ENCODE measurements at places on chromosomes 7 and 10. TPM values are rescaled to one million over a fixed set of nuclear protein-coding genes. Genes with fewer than 3 reads are reported as not detected.

GPC2 gene
- 3.4 TPM for total RNA-seq

CALY gene
- 1.1 TPM for total RNA-seq

- DNase-seq = no peak
Observed at GRCh38 chr10:110503528-110504110, 5.9 kb downstream of the DUSP5 start.

DNA sequence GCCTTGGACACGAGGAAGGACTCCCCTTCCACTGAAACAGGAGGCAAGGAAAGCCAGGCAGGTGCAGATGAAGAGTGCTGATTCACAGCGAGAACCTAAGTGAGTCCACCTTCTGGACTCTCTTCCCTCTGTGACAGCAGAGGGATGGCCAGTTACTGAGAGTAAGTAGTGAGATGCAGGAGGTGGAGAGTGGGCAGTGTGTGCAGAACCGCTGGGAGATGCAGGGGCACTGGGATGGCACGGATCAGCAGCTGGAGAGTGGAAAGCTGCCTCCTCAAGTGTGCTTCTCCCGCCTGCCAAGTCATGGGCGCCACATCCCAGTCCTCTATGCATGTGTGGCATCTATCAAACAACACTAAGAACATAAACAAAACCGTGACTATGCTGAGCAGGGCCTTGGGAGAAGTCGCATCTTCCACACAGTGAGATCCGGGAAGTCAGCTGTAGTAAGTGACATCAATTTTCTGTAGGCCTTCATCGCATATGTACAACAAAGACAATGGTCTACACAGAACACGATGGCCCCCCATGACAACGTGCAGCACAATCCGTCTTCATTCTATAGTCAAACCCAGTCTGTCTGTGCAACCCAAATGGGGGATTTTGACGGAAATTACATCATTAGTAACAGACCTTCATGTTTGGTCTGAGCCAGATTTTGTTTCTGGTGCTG, 217.4 kb upstream of the KLF14 start:
- no peak for DNase-seq

TYW1 gene
- 16.6 TPM for total RNA-seq

PITX3 gene
- total RNA-seq = not detected

ITIH2 gene
- not detected for total RNA-seq

DNA sequence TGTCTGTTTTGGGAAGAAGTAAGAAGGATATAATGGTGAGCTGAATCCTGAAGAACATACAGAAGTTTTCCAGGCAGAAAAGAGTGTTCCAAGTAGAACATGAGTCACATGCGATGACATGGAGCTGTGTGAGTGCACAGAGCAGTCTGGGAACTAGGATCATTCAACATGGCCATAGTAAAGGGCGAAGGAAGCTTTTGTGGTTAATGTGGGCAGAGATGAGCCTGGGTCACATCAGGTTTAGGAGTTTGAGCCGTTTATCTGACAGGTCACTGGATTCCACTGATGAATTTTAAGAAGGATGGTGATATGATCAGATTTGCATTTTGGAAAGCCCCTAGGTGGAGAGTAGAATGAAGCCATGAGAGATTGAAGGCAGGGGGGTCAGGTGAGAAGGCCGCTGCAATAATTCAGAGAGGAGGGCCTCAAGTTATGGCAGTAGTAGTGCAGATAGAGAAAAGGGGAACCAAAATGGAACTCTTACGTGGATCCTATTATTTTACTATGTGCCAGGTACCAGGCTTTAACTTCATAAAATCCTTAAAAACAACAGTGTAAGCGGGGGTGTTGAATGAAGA, 171.3 kb downstream of the RNLS start:
- DNase-seq = no peak

DNA sequence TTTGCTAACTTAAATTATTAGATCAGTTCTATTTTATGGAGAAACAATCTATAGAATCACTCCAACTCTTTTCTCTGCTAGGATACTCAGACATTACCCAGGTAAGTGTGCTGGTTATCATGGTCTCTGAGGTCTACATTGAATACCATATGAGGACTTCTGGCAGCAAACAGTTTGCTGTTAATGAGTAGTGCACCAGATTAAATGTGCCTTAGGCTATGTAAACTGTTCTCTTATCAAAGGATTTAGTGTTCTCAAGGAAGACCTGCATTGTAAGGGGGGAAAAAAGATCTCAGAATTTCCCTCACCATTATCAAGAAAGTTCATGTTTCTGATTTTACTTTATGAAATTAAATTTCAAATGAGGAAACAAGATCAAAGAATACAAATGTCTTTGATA, 107.5 kb downstream of the ITGB8 start:
- no peak for DNase-seq

GRCh38 chr10:102065561-102066398, 631 bp downstream of the HPS6 start:
- DNase-seq = peak; percentile 70

DNA sequence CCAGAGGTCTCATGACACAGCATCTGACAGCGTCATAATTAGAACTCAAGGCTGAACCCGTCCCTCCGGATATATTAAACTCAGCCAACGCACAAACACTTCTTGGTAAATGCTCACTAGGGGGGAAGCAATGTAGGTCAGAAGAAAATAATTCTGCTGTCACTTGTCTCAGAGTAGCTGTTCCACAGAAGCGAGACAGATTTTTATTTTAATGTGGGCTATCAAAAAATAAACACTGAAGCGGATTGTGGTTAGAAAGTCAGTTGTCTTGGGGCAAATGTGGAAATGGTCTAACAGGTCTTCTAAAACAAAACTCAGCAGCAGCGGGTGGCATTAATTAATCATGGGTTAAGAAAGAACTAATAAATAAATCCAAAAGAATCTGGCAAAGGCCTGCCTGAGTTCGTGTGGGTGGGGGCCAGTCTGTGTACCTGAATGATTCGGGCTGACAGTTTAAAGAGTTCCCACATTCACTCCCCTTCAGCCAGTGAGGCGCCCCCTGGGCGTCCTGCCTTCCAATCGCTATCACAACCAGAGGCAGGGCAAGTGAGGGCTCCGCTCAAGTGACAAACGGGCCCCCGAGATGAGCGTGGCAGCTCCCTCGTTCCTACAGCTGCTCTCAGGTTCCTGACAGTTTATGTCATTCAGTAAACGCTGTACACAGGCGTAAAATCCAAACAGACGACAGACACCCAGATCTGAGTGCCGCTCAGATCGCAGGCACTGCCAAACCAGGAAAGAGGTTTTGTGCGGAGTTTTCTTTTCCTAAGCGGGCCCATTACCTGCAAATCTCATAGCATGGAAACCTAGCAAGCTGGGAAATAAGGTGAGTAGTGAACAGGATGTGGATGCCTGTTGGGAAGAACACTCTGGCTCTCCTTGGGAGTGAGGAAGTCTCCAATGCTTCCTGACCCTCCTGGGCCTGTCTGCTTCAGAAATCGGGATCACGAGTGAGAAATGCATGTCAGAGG, 52.9 kb downstream of the NRAP start:
- no peak for DNase-seq

DNA sequence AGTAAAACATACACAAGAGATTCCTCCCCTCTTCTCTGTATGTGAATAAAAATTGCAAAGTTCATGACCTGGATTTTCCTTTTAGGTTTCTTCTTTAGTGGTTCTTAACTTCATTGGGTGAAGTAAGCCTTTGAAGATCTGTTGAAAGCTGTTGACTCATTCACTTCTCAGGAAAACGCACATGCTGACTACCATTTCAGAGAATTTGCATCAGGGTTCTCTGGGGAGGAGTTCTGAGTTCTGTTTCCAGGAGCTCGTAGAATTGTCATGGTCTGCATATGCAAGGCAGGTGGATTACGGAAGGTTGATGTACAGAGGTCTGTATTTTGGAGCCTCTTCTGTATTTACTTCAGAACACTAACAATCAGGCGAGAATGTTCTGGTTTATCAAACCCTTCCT, 962 bp upstream of the SLC26A4 start:
- DNase-seq = no peak

SVOPL gene
- total RNA-seq = 2.9 TPM

DNA sequence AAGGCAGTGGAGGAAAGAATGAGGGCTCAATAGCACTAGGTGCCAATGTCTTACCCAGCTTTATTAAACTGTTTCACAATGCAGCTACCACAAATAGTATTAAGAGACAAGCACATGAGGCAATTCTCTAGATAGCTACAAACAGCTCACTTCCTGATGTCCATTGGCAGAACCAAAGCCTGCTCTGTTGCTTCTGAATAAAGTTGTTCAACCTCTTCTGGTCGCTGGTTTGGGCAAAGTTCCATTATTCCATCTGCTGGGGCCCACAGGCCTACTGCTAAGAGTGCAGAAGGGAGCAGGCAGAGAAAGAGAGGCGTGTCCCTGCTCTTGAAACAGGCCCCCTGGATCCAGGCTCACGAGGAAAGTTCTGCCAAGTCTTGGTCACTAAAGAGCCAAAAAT, 173.9 kb downstream of the ZNF438 start:
- DNase-seq = peak; percentile 35

ELFN1 gene
- 0.44 TPM for total RNA-seq

- DNase-seq = no peak
Observed at GRCh38 chr7:71157757-71158156, 25.8 kb downstream of the GALNT17 start.

DNA sequence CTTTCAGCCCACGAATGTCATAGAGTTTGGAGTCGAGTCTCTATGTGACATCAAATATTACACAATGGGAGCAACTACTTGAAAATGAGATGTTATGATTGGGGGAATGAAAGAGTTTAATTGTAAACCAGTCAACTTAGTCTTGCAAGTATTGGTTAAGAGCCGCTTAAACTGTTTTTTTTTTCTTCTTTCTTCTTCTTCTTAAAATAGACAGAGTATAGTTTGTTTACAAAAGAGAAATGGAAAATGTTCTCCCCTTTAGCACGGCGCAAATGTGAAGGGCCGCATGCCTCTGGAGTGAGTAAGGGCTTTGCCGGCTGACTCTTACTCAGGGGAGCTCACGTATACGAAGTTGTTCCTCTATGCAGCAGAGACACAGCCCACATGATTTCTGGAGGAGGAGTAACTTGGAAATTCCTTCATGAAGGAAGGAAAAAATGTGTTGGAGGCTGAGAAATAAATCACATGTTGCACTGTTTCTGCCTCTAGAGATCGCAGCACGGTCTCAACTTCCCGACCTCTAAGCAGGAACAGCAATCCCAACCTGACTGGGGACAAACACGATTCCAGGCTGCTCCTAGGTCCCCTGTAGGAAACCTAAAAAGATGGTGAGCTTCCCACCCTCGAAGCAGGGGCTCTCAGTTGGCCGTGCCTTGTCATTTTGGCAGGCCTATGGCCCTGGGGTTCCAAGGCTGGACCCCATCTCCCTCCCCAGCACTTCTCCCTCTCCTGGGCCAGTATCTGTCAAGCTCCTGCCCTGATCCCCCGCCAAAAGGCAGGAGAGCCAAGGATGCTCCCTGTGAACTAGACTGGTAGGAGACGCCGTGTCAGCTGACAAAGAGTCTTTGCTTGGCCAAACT, 44.8 kb downstream of the MYOF start:
- DNase-seq = no peak

GRCh38 chr7:10888861-10889260, 84.8 kb upstream of the PHF14 start:
- no peak for DNase-seq

DNA sequence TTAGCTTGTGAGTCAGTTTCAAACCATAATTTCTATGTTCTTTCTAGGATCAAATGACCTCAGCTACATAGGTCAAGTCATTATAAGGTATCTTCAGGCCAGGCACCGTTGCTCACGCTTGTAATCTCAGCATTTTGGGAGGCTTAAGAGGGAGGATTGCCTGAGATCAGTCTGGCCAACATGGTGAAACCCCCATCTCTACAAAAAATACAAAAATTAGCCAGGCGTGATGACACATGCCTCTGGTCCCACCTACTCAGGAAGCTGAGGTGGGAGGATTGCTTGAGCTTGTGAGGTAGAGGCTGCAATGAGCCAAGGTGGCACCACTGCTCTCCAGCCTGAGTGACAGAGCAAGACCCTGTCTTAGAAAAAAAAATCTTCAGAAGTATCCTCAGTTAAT, 362.3 kb downstream of the GATA3 start:
- DNase-seq = no peak

UBTD1 gene
- total RNA-seq = 7.3 TPM

- DNase-seq = no peak
Observed at GRCh38 chr7:80775482-80775881, 137.0 kb downstream of the CD36 start.

SEMA4G gene
- total RNA-seq = 91.9 TPM

CLDN12 gene
- total RNA-seq = 43.4 TPM

IL2RA gene
- total RNA-seq = 3.7 TPM

- DNase-seq = no peak
Observed at GRCh38 chr10:47420305-47421056, 36.4 kb upstream of the ZNF488 start.

DNA sequence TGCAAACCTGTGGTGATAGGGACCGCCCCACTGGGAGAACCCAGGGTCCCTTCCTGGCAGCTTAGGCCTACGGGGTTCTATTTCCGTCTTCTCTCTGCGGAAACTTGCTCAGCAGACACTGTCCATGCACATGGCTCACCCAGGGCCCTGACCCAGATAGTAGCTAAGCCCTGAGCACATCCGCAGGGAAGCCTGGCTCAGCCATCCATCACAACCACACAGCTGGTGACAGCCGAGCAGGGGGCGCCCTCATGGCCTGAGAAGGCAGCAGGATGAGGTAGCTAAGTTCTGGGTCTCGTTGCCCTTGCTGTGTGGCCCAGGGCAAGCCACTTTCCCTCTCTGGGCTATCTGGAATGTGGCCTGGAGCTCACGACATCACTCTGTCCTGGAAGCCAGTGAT, 23.3 kb downstream of the NPTX2 start:
- DNase-seq = no peak

- DNase-seq = no peak
Observed at GRCh38 chr10:74297389-74298080, 146.5 kb downstream of the ADK start.

DNA sequence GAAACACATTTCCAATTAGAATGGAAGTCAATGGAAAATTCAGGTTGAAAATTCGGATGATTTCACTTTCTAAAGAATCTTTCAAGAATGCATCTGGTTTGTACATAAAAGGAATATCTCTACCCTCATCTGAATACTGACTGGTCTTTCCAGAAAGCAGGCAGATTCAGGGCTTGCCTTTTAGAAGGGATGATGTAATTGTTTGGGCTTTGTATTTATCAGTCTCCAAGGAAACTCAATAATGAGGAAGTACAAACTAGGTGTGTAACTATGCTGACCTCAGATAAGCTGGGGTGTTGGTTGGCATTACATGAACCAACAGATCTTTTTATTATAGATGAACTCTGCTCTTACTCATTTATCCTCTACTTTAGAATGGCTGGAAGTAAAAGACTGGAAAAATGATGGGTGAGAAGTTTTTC, 24.1 kb downstream of the PDLIM1 start:
- no peak for DNase-seq

DNA sequence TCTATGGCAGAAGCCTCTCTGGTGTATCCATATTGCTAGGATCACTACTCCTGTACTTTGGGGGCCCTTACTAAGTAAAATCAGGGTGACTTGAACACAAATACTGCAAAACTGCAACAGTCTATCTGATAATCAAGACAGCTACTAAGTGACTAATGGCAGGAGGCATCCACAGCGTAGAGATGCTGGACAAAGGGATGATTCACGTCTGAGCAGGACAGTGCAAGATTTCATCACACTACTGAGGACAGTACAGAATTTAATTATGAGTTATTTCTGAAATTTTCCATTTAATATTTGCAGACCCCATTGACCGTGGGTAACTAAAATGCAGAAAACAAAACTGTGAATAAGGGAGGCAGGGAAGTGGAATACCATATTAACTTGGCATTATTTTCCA, 10.4 kb downstream of the CUL2 start:
- DNase-seq = no peak

Measured in mucosa of descending colon (tissue), 3 donors.